ENCODE measurements at places on chromosomes 2 and 18. TPM values are rescaled to one million over a fixed set of nuclear protein-coding genes. Genes with fewer than 3 reads are reported as not detected.
A peak's percentile ranks its signal among the peaks of the same experiment; 100 is the strongest.

GRCh38 chr2:131519466-131519865 is 8.2 kb upstream of the CCDC74A start:
- no peaks in the 10 kb centered on the region for H3K27me3 ChIP-seq
- H3K36me3 ChIP-seq: peaks cover 5% of the 10 kb centered on the region
- no peak overlapping the region for H3K27ac ChIP-seq
- no peaks in the 10 kb centered on the region for H3K4me1 ChIP-seq

DNA sequence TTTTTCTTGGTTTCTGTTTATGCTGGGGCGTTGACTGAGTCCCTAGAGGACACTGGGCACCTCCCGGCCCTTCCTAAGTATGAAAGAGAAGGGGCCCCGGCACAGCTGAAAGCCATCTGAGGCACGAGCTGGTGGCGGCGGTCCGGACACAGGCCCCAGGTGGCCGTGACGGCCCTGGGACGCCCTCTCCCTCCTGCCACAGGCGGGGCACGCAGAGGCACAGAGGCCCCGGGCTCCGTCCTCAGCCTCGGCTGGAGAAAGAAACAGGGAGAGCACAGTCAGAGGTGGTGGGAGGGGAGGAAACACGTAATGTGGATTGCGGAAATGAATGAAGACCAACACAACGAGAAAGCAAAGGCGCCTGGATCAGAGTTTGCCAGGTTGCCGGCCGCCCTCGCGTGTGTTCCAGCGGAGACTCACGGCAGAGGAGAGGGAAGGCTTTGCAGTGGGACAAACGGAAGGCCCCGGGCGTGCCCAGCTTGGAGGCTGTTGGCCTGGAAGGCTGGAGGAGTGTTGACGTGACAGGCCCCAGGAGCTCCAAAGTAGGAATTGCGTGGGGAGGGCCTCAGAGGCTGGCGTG is 119.1 kb downstream of the PTGR3 start:
- H3K4me3 ChIP-seq: no peak overlapping the region
- no peaks in the 10 kb centered on the region for H3K36me3 ChIP-seq
- no peaks in the 10 kb centered on the region for H3K4me1 ChIP-seq
- no peak overlapping the region for H3K27ac ChIP-seq
- no peaks in the 10 kb centered on the region for H3K27me3 ChIP-seq

GRCh38 chr18:48727681-48728080 is 188.8 kb downstream of the CTIF start:
- H3K36me3 ChIP-seq: peaks cover 15% of the 10 kb centered on the region
- no peak overlapping the region for H3K4me3 ChIP-seq
- DNase-seq: no peak
- peaks cover 18% of the 10 kb centered on the region for H3K27me3 ChIP-seq
- peaks cover 2% of the 10 kb centered on the region for H3K4me1 ChIP-seq

GRCh38 chr2:78455586-78455985 is 569.9 kb upstream of the REG3G start:
- H3K4me3 ChIP-seq: no peak overlapping the region
- H3K27me3 ChIP-seq: no peaks in the 10 kb centered on the region
- no peaks in the 10 kb centered on the region for H3K4me1 ChIP-seq
- DNase-seq: no peak
- no peak overlapping the region for H3K27ac ChIP-seq

DNA sequence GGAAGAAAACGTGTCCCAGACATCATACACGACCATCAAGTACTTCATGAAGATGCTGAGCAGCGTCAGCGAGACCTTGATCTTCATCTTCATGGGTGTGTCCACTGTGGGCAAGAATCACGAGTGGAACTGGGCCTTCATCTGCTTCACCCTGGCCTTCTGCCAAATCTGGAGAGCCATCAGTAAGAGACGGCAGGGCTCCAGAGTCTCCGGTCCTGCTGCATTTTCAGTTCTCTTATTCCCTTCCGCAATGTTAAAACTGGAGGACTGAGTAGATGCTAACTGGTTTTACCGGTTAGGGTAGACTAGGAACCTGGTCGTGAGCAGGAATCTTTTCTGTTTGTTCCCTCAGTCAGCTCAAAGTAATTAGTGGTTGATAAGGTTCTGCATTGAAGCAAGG is 32.3 kb downstream of the SLC9A4 start:
- H3K4me1 ChIP-seq: peaks cover 5% of the 10 kb centered on the region
- no peak overlapping the region for H3K27ac ChIP-seq
- DNase-seq: no peak
- H3K4me3 ChIP-seq: no peak overlapping the region
- no peaks in the 10 kb centered on the region for H3K36me3 ChIP-seq

DNA sequence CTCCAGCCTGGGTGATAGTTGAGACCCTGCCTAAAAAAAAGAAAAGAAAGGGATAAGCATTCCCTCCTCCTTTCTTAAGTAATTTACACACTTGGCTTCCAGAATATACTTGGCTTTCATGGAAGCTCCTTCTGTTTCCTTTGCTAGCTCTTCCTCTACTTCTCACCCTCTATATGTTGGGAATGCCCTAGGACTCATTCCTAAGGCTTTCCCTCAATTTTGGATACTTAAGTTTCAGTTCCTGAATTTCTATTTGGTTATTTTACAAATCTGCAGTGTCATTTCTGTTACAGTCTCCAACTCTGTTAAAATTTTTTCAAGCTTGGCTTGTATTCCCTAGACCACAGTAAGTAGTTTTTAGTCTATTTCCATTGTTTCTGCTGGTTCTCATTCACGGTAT is 23.6 kb downstream of the SP3 start:
- H3K36me3 ChIP-seq: peaks cover 9% of the 10 kb centered on the region
- H3K4me3 ChIP-seq: no peak overlapping the region
- no peaks in the 10 kb centered on the region for H3K27me3 ChIP-seq

- no peaks in the 10 kb centered on the region for H3K36me3 ChIP-seq
- H3K4me1 ChIP-seq: peaks cover 30% of the 10 kb centered on the region
- no peak for DNase-seq
- H3K27me3 ChIP-seq: no peaks in the 10 kb centered on the region
Measured at GRCh38 chr2:147639891-147640290, 204.9 kb upstream of the ACVR2A start.

DNA sequence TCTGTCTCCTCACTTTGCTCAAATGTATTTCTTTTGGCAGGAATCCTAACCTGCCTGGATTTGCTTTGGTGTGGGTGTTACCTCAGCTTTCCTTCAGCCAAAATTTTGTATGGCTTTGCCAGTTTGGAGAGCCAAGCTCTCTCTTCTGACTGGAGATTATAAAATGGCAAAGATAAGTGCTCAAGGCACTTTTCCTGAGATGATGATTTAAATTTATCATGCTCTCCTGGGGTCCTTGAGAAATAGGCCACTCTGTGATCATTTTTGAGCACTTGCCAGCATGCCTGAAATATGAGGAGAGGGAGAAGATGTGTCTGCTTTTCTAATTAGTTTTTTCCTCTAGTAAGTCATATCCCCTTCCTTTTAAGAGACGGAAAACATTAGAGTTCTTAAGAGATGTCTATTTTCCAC is 683.0 kb downstream of the SLC4A3 start:
- no peaks in the 10 kb centered on the region for H3K27me3 ChIP-seq
- no peak for DNase-seq
- H3K36me3 ChIP-seq: no peaks in the 10 kb centered on the region
- peak overlapping the region; percentile 17 for H3K27ac ChIP-seq
- peaks cover 16% of the 10 kb centered on the region for H3K4me1 ChIP-seq

DNA sequence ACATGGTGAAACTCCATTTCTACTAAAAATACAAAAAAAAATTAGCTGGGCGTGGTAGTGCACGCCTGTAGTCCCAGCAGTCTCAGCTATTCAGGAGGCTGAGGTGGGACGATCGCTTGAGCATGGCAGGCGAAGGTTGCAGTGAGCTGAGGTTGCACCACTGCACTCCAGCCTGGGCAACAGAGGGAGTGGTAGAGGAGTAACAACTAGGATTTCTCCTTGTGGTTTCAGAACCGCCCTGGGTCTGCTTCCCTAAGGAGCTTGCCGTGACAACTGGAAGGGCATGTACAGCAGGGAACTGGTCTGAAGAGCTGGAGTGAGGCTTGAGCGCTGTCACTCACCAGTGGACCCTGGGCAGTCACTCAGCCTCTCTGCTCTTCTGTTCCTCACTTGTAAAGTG is 29.1 kb downstream of the REEP1 start:
- no peak for DNase-seq
- peaks cover 24% of the 10 kb centered on the region for H3K4me1 ChIP-seq
- no peaks in the 10 kb centered on the region for H3K36me3 ChIP-seq

DNA sequence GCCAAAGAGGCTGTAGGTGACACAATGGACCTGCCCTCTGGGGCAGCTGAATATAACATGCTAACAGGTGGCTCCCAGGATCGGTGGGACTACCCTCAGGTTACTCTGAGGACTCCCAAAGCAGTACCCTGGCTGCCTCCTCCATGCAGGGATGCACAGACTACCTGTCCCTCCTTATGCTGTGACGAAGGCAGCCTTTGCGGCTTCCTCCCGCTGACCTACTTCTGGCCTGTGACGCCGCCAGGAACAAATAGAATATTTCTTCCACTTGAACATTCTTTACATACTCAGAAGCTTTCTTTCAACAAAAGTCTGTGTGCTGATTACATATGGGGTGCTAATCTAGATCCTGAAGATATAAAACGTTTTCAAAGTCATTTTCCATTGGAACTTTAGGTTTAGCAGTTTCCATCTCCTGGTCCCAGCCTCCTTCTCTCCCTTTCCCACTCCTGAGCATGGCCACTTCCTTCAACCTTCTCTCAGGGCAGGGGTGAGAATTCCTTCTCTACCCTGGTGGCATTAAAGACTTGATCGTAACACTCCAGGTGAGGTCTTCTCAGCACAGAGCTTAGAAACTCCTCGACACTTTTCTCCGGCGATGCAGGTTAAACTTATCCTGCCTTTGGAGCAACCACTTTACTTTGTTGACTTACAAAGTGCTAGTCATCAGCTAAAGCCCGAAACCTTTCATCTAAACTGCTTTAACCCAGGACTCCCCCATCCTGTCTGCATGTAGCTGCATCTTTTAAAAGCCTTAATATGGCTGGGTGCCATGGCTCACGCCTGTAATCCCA is 58.9 kb upstream of the STK17B start:
- DNase-seq: no peak
- H3K4me3 ChIP-seq: no peak overlapping the region
- no peaks in the 10 kb centered on the region for H3K27me3 ChIP-seq
- H3K36me3 ChIP-seq: peaks cover 2% of the 10 kb centered on the region
- peaks cover 28% of the 10 kb centered on the region for H3K4me1 ChIP-seq
- no peak overlapping the region for H3K27ac ChIP-seq

DNA sequence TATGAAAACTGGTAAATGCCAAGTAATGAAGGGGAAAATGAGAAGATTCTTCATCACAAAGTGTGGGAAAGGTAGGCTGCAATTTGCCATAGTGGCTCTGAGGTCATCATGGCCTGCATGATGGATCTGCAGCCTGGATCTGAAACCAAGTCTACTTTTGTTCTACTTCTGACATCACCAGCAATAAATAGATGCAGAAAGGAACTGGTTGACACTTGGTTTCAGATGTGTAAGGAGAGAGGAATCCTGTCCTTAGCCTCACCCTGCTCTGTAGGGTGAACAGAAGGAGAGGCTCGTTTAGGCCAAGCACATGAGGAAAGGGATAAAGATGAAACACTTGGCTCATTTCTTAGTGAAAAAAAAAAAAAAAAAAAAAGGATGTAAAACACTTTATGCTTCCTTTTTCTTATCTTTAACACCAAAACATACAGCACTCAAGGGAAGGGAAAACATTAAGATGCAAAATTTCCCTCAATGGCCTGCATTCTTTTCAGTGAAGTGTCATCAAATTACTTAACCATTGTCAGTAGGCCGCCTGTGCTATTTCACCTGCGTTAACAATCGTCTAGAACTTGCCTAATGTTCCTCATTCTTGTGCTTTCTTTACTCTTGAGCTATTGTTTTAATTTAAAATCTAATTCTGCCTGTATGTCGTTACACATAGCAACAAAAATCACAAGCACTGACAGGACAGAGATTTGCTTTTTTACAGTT is 3.9 kb downstream of the NEB start:
- peaks cover 25% of the 10 kb centered on the region for H3K4me1 ChIP-seq
- H3K27me3 ChIP-seq: no peaks in the 10 kb centered on the region
- H3K27ac ChIP-seq: peak overlapping the region; percentile 8
- no peak overlapping the region for H3K4me3 ChIP-seq
- no peak for DNase-seq

- H3K27me3 ChIP-seq: no peaks in the 10 kb centered on the region
- H3K4me1 ChIP-seq: peaks cover 8% of the 10 kb centered on the region
- no peak overlapping the region for H3K4me3 ChIP-seq
- H3K27ac ChIP-seq: no peak overlapping the region
- no peaks in the 10 kb centered on the region for H3K36me3 ChIP-seq
- no peak for DNase-seq
Measured at GRCh38 chr2:219969508-219969907, 342.1 kb downstream of the SLC4A3 start.

GRCh38 chr2:35347561-35347960 is 1008.0 kb upstream of the CRIM1 start:
- no peak for DNase-seq
- H3K27ac ChIP-seq: no peak overlapping the region
- no peak overlapping the region for H3K4me3 ChIP-seq
- H3K27me3 ChIP-seq: peaks cover 11% of the 10 kb centered on the region
- H3K36me3 ChIP-seq: no peaks in the 10 kb centered on the region

DNA sequence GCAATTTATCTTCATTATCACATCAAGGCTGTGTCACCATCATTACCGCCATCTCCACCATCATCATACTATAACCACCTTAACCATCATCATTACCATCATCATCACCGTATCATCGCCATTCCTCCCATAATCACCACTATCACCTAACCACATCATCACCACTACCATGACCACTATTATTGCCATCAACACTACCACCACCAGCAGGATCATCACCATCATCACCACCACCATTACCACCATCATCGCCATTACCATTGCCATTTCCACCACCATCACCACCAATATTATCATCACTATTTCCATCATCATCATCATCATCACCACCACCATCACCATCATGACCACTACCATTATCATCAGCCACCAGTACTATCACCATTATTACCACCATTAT is 314.4 kb downstream of the CYP26B1 start:
- H3K36me3 ChIP-seq: no peaks in the 10 kb centered on the region
- no peak overlapping the region for H3K4me3 ChIP-seq
- no peak for DNase-seq
- no peak overlapping the region for H3K27ac ChIP-seq

GRCh38 chr2:136023416-136023815 is 38.0 kb upstream of the DARS1 start:
- no peak for DNase-seq
- no peaks in the 10 kb centered on the region for H3K27me3 ChIP-seq
- no peak overlapping the region for H3K27ac ChIP-seq
- H3K4me3 ChIP-seq: no peak overlapping the region

DNA sequence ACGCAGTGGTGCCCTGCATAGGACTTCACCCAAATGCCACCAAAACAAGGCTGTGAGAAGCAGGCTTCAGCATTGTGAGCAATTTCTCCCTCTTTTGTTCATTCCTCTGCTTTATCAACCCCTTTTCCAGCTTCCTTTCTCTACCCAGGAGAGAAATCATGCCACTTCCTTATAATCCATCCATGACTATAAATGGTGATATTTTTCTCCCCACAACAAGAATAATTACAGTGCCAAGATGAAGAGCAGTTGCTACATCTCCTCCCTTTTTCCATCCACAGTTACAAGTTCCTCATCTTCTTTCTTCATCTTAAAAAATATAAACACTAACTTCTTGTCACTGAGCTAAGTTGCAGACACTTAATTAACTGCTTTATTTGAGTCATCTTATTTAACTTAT is 167.2 kb downstream of the ANTXR1 start:
- H3K36me3 ChIP-seq: peaks cover 31% of the 10 kb centered on the region
- no peaks in the 10 kb centered on the region for H3K27me3 ChIP-seq
- no peak overlapping the region for H3K4me3 ChIP-seq
- no peak for DNase-seq

EMILIN2 gene
- total RNA-seq: 30.2 TPM

PIEZO2 gene
- 43.7 TPM for total RNA-seq

TNFRSF11A gene
- 0.38 TPM for total RNA-seq

WDR43 gene
- 65.3 TPM for total RNA-seq

IL36A gene
- total RNA-seq: not detected

B3GNT7 gene
- 7.0 TPM for total RNA-seq

OTOS gene
- total RNA-seq: not detected

AKAIN1 gene
- not detected for total RNA-seq

Measured in mesothelial cell of epicardium (in vitro differentiated cells).